ENCODE measurements at places on chromosomes 16 and 17.

GRCh38 chr16:82232806-82233205 is 62.8 kb upstream of the MPHOSPH6 start:
- no peak for DNase-seq

- DNase-seq: no peak
Measured at GRCh38 chr17:50035421-50035879, 20.5 kb upstream of the ITGA3 start.

DNA sequence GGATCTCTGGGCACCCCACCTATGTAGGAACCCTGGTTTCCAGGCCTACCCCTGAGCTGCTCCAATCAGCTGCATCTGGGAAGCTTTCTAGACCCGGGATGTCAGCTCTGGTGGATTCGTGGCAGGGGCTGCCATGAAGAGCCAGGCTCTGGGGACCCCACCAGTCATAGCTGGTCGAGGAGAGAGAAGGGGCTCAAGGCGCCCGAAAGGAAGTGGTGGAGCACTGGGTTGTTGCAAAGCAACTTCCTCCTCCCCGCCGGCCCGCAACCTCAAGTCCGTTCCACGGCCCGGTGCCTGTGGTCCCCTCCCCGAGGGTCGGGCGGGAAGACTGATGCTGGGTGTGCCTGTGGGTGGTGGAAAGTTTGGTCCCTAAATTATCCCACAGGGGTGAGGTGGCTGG is 10.2 kb downstream of the TBKBP1 start:
- no peak for DNase-seq

DNA sequence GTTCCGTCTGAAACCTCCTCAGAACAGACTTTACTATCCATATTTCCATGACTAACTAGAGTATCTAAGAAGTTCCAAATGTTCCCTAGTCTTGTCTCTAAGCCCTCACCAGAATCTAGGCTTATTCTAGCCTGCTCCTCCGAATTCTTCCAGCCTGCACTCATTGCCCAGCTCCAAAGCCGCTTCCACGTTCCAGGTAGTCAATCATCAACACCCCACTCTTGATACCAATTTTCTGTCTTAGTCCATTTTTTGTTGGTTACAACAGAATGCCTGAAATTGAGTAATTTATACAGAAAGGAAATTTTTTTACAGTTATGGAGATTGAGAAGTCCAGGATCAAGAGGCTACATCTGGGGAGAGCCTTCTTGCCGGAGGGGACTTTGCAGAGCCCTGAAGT is 21.1 kb downstream of the SLC38A8 start:
- DNase-seq: no peak

- DNase-seq: no peak
Measured at GRCh38 chr16:48426244-48427141, 41.3 kb upstream of the SIAH1 start.

GRCh38 chr16:83934684-83934977 is 18.4 kb upstream of the OSGIN1 start:
- DNase-seq: no peak

DNA sequence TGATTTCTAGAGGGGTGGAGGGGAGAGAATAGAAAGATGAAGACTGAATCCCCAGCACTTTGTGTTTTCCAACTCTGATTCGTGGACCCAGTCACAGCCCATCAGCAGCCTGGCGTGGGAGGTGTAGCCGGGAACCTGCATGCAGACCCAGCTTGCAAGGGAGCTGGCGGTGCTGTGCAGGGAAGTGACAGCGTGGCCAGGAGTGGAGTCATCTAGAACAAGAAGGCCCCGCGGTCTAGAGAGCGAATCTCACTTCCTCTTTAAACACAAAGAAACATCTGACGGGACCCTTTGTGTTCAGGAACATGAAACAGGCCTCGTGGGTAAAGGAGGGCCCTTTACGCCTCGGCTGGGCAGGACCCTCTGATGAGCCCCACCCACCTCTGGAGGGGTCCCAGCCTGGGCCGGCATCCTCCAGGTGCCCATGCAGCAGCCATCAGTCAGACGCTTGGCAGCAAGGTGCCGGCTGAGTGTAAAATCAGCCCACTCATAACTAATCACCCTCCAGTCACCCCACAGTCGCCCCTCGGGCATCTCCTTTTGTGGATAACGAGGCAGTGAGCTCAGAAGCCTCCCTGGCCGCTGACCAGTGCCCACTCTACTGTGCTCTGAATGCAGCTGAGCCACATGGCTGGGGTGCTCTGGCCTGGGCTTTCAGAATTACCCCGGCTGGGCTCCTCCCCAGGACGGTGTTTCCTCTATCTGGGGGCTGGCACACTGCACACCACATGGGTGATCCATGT is 4.4 kb downstream of the SNAI3 start:
- DNase-seq: no peak

DNA sequence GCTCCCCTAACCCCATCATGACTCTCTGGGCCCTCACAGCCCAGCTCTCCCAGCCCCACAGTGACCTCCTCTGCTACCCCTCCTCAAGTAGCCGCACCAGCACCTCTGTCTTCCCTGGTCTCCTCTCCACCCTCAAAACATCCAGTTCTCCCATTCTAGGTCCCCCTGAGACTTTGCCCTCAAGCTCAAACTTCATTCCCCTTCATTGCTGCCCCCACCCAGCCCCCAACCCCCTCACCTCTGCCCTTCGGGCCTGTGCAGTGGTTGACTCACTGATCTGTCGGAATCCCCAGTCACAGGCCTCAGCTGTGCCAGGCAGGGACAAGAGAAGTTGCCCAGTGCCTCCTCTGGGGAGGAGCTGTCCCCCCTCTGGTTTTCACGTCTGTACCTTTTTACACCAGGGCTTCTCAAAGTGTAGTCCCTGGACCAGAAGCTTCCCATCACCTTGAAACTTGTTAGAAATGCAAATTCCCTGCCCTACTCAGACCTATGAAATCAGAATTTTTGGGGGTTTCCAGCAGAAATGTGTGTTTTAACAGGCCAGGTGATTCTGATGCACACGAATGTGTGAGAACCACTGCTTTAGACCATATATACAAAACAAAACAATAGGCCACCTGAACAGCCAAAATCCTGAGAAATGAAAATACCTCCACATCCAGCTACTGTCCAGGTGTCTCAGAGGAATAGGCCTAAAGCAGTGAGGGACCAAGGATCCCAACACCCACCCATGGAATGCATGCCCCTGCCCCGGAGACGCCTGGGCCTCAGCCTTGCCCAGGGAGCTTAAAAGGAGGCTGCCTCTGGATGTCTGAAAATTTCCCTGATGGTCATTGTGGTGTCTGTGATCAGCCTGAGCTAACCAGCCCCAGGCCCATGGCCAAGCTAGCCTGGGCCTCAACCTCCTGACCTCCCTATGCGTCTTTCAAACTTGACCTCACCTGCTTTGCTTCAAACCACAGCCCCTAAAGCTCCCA is 853 bp upstream of the DOK4 start:
- DNase-seq: no peak

DNA sequence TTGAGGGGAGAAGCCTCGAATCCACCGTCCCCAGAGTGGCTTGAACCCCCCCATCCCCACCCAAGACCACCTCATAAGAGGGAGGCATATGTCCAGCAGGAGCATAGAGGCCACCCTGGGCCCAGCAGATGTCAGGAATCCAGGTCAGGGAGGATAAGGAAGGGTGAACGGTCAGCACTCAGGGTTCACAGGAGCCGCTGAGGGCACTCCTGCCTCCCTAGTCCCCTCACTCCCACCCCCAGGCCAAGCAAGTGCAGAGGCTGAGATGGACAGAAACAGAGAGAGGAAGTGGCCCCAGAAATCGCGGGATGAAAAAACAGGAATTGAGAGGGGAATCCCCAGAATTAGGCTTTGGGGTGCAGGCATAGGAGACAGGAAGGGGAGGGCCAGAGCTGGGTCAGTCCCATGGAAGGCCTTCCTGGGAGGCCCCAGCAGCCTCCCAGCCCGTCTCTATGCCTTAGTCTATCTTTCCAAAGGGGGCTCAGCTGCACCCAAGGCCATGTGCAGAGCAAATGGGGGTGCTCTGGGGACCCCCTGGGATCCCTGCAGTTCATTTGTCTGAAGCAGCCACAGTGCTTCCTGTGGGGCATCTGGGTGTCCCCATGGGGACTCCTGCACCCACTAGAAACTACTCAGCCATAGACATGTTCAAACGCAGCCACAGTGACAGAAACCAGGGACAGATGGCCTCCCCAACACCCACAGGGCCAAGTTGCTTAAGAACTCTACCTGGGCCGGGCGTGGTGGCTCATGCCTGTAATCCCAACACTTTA is 1.7 kb downstream of the CMTM3 start:
- no peak for DNase-seq

DNA sequence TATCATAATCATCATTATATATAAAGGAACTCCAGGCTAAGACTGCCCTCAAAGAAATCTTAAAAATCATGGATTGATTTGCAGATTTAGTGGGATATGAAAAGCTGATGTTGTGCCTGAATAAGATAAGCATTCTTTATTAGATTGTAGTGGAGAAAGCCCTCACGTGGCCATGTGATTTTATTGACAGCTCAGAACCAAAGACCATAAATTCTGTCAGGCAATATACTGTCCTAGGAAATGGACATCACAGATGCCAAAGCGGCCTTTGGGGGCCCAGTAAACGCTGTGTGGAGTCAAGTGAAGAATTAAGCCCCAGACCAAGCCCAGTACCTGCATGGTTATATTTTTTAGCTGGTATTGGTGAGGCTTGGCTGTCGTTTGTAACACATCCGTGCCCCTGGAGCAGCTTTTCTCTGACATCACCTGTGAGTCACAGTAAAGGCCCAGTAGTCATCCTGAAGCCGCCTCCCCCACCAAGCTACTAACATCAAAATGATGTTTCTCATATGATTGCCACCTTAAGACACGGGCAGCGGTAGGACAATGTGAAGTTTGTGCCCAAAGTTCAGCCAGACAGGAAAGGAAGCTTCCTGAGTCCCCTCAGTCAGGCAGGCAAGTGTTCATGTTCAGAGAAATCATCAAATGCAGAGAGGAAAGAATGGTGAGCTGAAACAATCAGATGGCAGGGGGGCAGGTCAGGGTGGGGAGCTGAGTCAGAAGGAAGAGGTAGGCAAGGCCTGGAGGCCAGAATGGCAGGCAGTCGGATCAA is 209.4 kb downstream of the IRX3 start:
- DNase-seq: no peak

DNA sequence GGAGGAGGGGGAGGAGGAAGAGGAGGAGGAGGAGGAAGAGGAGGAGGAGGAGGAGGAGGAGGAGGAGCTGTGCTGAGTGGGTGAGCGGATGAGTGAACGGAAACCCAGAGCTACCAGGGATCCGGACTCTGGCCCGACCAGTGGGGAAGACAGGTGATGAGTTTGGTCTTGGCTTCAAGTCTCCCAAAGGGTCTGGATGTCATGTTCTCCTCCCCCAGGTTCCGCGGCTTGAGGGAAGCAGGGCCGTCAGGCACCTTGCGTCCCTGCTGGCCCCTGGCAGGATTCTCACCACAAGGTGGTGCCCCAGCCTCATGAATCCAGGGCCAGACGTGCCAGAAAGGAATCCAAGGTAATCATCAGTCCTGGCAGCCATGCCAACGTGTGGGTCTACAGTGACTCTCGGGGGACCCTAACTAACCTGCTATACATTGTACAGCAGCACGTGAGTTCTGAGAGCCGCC is 13.5 kb upstream of the ABAT start:
- DNase-seq: peak; percentile 26

GRCh38 chr17:38766341-38766740 is 13.8 kb downstream of the PSMB3 start:
- DNase-seq: no peak

- DNase-seq: no peak
Measured at GRCh38 chr17:82129095-82129494, 31.1 kb upstream of the FASN start.

- peak; percentile 63 for DNase-seq
Measured at GRCh38 chr17:73722165-73722564, 77.9 kb upstream of the SDK2 start.

DNA sequence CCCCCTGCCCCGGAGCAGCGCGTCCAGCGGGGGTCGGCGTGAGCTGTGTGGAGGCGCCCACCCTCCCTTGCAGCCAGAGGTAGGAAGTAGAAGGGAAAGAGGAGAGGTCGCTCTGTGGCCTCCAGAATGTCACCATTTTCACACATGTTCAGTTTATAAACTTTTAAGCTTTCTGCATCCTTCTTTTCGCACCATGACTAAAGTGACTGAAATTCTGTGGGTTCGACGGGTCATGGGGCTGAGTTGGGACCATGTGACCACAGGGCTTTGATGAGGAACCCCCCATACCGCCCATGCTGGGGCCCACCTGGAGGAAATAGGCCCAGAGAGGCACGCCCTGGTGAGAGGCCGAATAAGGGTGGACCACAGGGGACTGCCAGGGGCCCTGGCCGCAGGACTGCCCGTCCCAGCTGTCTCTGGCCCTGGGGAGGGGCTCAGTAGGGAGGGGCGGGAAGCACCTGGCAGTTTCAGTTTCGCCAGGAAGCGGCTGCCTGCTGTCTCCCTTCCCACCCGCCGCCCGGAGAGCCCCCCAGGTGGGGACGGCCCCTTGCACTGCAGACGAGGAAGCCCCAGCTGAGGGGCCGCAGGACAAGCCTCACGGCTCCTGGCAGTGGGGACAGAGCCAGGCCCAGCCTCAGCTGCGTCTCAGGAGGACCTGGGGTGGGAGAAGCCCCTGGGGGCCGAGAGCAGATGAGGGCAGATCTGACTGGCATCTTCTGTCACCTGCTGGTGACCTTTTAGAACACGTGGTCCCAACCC is 9.0 kb downstream of the CBFA2T3 start:
- no peak for DNase-seq

DNA sequence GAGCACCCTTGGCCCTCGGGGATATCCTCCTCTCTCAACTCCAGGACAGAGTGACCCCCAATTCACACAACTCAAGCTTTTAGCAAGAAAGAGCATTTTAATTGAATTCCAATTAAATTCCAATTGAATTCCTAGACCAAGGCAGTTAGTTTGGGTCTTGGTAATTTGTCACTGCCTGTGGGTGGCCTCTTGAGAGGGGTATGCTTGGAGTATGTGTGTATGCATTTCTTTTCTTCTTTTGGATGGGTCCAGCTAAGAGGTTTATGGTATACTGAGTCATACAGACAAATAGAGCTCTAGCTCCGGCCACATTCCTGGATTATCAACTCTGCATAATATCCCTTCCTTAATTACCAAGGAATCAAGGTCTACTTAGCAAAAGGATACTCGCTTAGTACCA is 136.7 kb downstream of the PCTP start:
- DNase-seq: no peak

GRCh38 chr17:75032720-75033280 is 14.0 kb downstream of the ATP5PD start:
- DNase-seq: no peak

GRCh38 chr16:78128913-78129312 is 29.5 kb downstream of the WWOX start:
- DNase-seq: no peak

DNA sequence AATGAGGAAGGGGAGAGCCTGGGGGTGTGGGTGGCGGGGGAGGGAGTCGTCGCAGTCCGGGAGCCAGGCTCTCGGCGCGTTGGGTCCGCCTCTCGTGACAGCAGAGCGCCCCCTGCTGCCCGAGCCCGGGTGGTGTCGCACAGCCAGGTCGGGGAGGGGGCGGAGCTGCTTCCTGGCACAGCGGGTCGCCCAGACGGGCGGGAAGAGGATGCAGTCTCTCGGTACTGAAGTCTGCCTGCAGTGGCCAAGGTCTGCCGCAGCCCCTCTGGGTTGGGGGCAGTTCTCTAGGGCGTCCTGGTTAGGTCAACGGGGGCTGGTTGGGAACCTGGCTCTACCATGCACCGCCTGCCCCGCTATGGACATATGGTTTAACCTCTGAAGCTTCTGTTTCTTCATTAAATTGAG is 38.2 kb upstream of the CCDC182 start:
- peak; percentile 61 for DNase-seq

- no peak for DNase-seq
Measured at GRCh38 chr16:30600215-30600614, 10.0 kb downstream of the ZNF689 start.

GRCh38 chr16:76490036-76490639 is 212.9 kb downstream of the CNTNAP4 start:
- no peak for DNase-seq

Measured in SHP77 treated with DMSO at 0.1 percent for 48 hours (cell line).